CD8-positive, alpha-beta memory T cell (primary cell): ENCODE measurements at places on chromosomes 6 and 20.

DNA sequence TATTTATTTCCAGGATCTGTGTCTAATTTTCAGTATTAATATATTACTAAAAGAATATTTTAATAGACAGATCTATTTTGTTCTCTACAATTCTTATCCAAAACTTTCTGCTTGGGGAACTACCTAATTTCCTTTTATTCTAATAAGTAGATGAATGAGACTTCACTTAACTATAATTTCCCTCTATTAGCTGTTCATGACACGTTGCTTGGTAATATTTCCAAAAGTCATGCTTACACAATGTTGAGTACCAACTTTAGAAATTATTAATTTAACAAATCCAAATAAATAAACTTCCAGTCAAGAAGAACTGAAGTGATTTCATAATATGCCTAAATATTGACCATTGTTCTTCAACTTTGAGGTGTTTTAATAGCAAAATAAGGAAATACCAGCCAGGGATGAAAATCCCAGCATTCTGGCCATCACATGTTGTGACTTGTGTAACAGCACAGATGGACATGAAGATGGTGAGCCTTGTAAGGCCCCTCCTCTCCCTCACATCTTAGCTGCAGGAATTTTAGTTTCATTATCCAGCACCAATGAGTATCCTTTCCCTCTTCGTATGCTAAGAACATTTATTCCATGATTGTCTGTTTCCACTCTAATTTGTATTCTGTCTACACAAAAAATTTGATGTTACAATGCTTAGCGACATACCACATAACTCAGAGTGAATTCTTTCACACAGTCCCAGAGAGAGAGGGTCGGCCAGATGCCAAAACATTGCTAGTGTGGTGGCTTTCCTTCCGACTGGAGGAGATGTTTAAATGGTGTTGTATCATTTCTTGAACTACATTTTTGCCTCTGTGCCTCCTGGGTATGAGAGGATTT lies 137.5 kb downstream of the FOXA2 start:
- no peak for DNase-seq

- DNase-seq: no peak
These were observed 255.4 kb downstream of the ATXN1 start for GRCh38 chr6:16505711-16506357.

- DNase-seq: no peak
These were observed 20.5 kb downstream of the QKI start for GRCh38 chr6:163435023-163435422.

DNA sequence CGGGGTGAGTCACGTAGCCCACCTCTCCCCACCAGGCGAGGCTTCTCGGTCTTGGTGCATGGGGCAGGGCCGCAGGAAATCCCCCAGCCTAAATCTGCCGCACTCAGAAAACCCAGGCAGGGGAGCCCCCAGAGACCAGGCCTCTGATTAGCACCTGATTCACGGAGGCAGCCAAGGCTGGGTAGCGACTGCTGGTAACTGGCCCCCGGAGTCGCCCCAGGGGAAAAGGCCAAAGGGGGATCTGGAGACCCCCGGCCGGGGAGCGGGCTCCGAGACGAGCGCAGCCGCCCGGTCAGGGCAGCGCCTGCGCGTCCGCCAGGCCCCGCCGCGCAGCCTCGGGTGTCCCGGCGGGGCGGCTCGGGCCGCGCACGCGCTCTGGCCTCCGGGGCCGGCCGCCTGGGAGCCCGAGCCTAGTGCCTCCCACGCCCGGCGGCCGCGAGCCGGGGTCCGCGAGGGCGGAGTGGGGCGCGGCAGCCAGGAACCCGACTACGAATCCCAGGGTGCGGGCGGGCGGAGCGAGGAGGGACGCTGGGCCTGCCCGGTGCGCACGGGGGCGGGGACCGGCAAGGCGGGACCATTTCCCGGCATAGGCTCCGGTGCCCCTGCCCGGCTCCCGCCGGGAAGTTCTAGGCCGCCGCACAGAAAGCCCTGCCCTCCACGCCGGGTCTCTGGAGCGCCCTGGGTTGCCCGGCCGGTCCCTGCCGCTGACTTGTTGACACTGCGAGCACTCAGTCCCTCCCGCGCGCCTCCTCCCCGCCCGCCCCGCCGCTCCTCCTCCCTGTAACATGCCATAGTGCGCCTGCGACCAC lies at the start of gene DUSP22:
DUSP22 (plus strand) TSS at position 791 of the 809 bp plus-strand sequence. CDS start 53 bp downstream, outside the sequence.
- DNase-seq: peak; percentile 73

DNA sequence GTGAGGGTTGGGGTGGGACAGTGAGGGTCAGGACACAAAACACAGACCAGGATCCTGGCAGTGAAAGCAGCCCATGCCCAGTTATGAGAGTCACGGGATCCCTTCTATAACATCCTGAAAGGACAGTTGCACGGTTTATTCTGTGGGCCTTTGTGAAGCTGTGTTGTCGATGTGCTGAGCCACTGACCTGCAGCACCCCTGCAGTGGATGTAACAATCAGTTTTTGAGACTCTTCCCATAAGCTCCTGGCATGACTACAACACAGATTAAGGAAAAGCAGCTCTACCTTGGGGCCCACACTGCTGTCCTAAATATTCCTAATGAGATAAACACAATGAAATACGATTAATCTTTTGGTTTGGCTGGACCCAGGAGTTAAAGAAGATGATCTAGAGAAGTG lies 3.7 kb downstream of the PYGB start:
- DNase-seq: no peak

- no peak for DNase-seq
These were observed 77.1 kb downstream of the CDYL start for GRCh38 chr6:4853349-4853748.

DNA sequence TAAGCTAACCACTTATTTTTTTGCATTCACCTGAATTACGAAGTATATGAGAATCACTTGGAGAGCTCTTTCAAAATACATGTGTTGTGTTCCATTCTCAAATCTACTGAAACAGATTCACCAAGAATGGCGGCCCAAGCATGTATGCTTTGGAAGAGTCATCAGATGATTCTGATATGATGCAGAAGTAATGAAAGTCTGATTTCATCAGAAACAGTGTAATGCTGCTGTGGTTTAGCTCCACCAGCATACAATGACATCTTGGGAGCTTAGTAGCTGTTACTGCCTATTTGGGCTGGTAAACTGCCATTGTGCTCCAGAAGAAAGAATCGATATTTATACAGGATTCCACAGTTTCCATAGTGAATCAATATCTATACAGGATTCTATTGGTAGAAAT lies 52.9 kb downstream of the UBR2 start:
- no peak for DNase-seq
